ENCODE measurements at places on chromosomes 2 and 18. TPM values are rescaled to one million over a fixed set of nuclear protein-coding genes. Genes with fewer than 3 reads are reported as not detected.
A peak's percentile ranks its signal among the peaks of the same experiment; 100 is the strongest.

RNF144A gene
- 38.2 TPM for total RNA-seq

PROC gene
- total RNA-seq = 0.99 TPM

SP9 gene
- 0.30 TPM for total RNA-seq

GRCh38 chr2:136019306-136019705 is 33.9 kb upstream of the DARS1 start:
- no peaks in the 10 kb centered on the region for H3K27me3 ChIP-seq
- peaks cover 10% of the 10 kb centered on the region for H3K4me1 ChIP-seq
- H3K27ac ChIP-seq = no peak overlapping the region
- H3K36me3 ChIP-seq = no peaks in the 10 kb centered on the region
- no peak overlapping the region for H3K4me3 ChIP-seq

DNA sequence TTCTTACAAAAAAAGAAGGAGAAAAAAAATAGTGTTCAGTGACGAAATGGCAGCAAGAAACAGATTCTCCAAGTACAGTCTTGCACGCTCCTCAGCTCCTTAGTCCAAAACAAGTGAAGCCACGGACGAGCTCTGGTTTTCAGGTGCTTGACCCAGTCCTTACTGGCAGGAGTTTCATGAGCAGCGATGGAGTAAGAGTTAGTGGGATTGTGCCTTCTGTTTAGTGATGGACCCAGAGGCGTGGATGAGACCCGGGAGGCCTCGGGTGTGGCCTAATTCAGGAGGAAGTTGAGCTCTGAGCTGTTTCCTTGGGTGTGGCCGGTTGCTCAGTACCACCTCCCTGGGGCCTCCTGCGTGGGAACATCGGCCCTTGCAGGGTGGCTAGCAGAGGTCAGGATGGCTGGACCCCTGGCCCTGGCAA is 52.0 kb downstream of the KIF5C start:
- no peaks in the 10 kb centered on the region for H3K27me3 ChIP-seq
- no peak overlapping the region for H3K27ac ChIP-seq
- no peak for DNase-seq
- H3K4me1 ChIP-seq = peaks cover 18% of the 10 kb centered on the region

DNA sequence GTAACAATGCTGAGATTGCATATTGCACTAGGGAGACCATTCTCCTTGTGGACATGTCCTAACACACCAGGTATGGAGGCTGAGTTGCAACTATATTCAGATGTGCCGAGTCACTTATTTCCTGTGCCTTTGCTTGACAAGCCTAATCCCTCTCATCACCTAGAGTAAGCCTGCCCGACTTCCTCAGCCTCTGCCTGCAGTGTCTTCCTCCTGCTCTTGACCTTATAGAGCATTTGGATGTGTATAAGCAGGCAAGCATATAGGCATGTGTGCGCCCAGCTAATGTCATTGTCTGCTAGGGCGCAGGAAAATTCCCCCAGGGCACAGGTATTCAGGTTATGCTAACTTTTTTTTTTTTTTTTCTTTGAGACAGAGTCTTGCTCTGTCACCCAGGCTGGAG is 316.9 kb downstream of the CDH2 start:
- peaks cover 3% of the 10 kb centered on the region for H3K4me1 ChIP-seq
- DNase-seq = no peak

GRCh38 chr2:210435439-210435838 is 41.1 kb downstream of the LANCL1 start:
- no peaks in the 10 kb centered on the region for H3K4me1 ChIP-seq
- no peak overlapping the region for H3K27ac ChIP-seq
- H3K4me3 ChIP-seq = no peak overlapping the region
- no peaks in the 10 kb centered on the region for H3K27me3 ChIP-seq
- peaks cover 7% of the 10 kb centered on the region for H3K36me3 ChIP-seq

GRCh38 chr2:138432971-138433370 is 68.6 kb upstream of the SPOPL start:
- no peaks in the 10 kb centered on the region for H3K27me3 ChIP-seq
- DNase-seq = no peak
- no peaks in the 10 kb centered on the region for H3K4me1 ChIP-seq
- no peak overlapping the region for H3K27ac ChIP-seq

DNA sequence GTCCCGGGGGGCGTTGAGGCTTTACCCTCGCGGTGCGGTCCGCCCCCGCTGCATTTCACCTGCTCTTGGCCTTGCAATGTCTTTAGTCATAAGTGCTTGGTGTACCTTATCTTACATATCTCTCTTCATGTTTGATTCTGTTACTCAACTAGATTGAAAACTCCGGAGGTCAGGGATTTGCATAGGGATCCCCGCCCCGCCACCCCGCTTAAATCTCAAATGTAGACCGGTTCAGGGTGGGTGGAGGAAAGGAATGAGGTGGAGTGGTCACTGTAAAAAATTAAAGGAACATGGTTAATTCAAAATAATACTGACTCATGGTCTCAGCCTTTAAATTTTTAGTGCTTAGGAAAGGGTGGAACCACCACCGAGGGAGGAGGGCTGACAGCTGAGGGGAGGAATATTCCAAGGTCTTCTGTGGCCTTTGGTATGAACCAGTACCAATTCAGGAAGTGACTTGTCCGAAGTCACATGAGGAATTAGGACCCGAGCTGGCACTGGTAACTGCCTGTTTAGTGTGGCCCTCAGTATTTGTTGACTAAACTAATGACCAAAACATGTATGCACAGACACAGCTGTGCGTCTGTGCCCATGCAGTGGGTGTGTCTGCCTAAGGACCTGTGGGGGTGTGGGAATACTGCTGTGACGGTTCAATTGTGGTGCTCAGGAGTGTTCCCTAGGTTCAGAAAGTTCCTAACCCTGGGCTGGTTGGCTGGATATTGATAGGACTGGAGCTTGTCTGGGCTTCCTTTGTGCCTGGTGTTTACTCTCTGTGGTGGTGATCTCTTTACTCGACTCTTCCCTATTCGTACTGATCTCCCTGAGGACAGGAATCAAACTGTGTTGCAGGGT is 1.0 kb downstream of the PLEKHB2 start:
- peak overlapping the region; percentile 95 for H3K27ac ChIP-seq
- H3K36me3 ChIP-seq = no peaks in the 10 kb centered on the region
- peak overlapping the region; percentile 92 for H3K4me3 ChIP-seq
- H3K4me1 ChIP-seq = peaks cover 17% of the 10 kb centered on the region

GRCh38 chr2:173793709-173794565 is 171.2 kb downstream of the SP3 start:
- H3K27me3 ChIP-seq = no peaks in the 10 kb centered on the region
- peak; percentile 22 for DNase-seq
- H3K36me3 ChIP-seq = no peaks in the 10 kb centered on the region
- H3K4me3 ChIP-seq = no peak overlapping the region
